Adrenal gland (tissue), 19 donors: ENCODE measurements at places on chromosomes 7 and 10.
A peak's percentile ranks its signal among the peaks of the same experiment; 100 is the strongest.

DNA sequence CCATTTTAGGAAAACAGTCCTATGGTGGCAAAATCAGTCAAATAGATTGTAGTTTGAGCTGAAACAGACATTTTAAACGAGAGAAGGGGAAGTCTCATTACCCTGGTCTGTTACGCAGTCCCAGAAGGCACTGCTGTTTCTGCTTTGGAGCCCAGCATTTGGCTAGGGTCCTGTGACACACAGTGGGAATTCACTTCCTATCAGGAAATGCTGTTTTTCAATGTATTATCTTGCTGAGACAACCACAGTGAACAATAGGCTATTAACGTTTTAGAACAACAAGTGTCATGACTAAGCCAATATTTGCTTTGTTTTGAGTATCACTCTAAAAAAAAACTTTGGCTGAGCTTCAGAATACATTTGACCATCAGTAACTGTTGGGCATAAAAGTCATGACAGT is 74.1 kb downstream of the ADD3 start:
- no peaks in the 10 kb centered on the region for H3K27me3 ChIP-seq
- H3K36me3 ChIP-seq: no peaks in the 10 kb centered on the region
- peaks cover 45% of the 10 kb centered on the region for H3K4me1 ChIP-seq
- peak overlapping the region; percentile 17 for H3K27ac ChIP-seq
- no peak overlapping the region for H3K4me3 ChIP-seq

DNA sequence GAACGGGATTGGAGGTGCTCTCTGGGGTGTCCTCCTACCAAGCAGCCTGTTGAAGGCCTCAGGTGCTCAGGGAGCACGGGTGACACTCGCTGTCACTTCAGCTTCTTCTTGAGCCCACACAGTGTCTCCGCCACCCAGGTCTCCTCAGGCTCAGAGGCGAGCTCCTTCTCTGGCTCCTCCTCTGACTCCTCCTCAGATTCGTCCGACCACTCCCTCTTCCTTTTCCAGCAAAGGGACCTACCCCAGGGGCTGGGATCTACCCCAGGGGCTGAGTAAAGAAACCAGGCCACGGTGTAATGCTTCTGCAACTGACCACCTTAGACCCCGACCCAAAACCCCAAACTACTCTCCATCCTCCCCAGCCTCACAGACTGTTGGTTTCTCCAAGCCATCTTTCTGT is 9.2 kb upstream of the RBAK start:
- no peaks in the 10 kb centered on the region for H3K4me1 ChIP-seq
- DNase-seq: peak; percentile 25
- H3K27me3 ChIP-seq: no peaks in the 10 kb centered on the region

DNA sequence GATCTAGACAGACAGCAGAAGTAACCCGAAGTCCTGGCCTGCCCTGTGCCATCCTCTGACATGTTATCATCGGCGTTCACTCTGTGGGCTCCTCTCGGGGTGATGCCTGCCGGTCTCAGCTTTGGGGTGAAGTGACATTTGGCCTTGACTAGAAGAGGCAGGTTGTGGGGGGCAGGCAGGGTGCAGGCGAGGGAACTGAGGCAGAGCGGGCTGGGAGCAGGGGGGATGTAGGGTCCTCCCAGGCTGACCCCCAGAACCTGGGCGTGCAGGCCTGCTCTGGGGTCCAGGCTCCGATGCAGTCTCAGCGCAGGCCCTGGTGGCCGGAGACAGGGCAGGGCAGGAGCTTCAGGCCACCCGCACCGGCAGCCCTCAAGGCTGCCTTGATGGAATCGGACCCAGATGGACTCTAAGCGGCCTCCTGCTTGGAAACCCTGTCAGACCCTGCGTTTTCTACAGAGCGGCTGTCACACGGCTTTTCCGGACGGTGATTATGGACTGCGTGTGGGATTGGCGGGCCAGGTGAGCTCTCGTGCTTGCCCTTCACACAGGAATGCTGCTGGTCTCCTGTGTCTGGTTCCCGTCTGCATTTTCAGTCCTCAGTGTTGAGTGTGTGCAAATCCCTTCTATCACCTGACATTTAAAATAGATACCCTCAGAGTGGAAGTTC is 842 bp upstream of the JAKMIP3 start:
- H3K27ac ChIP-seq: peak overlapping the region; percentile 87
- no peaks in the 10 kb centered on the region for H3K36me3 ChIP-seq
- no peak for DNase-seq

DNA sequence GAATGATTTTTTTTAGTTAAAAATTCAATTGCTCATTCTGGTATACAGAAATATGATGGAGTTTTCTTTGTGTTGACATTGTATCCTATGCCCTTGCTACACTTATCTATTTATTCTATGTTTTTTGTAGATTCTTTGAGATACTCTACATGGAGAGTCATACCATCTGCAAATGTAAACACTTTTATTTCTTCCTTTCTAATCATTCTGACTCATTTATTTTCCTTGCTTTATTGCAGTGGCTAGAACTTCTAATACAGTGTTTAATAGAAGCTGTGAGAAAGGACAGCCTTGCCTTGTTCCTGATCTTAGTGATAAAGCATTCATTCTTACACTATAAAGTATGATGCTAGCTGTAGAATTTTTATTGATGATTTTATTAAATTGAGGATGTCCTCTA is 9.9 kb upstream of the IGFBP3 start:
- DNase-seq: no peak
- no peak overlapping the region for H3K27ac ChIP-seq
- no peak overlapping the region for H3K4me3 ChIP-seq

DNA sequence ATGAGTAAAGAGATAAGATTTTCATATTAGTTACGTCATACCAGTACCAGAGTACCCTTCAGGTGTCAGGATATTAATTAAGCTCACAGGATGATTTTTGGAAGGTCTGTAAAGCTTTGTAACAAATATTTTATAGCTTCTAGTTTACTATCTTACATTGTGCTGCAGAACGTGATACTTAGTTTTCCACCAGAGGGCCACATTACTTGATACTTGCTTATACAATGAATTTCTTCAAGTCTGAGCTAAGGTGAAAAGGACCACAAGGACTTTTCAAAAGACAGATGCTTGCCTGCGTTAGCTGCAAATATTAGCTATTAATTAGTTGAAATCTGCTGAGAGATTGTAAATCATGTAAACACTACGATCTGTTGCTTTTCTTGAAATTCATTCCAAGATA is 12.2 kb downstream of the FOXP2 start:
- H3K4me3 ChIP-seq: no peak overlapping the region
- H3K4me1 ChIP-seq: no peaks in the 10 kb centered on the region

GRCh38 chr10:7492660-7493046 is 81.8 kb upstream of the SFMBT2 start:
- H3K27me3 ChIP-seq: no peaks in the 10 kb centered on the region
- no peak overlapping the region for H3K4me3 ChIP-seq
- H3K27ac ChIP-seq: no peak overlapping the region
- H3K4me1 ChIP-seq: peaks cover 16% of the 10 kb centered on the region

- DNase-seq: no peak
- no peak overlapping the region for H3K4me3 ChIP-seq
- no peaks in the 10 kb centered on the region for H3K4me1 ChIP-seq
- no peak overlapping the region for H3K27ac ChIP-seq
- H3K27me3 ChIP-seq: no peaks in the 10 kb centered on the region
- no peaks in the 10 kb centered on the region for H3K36me3 ChIP-seq
Observed at GRCh38 chr10:111872591-111872990, 311.0 kb downstream of the GPAM start.

GRCh38 chr7:128904381-128905197 is 5.9 kb downstream of the KCP start:
- no peaks in the 10 kb centered on the region for H3K4me1 ChIP-seq
- no peak for DNase-seq
- H3K27ac ChIP-seq: no peak overlapping the region
- H3K4me3 ChIP-seq: no peak overlapping the region
- H3K27me3 ChIP-seq: peaks cover 4% of the 10 kb centered on the region

DNA sequence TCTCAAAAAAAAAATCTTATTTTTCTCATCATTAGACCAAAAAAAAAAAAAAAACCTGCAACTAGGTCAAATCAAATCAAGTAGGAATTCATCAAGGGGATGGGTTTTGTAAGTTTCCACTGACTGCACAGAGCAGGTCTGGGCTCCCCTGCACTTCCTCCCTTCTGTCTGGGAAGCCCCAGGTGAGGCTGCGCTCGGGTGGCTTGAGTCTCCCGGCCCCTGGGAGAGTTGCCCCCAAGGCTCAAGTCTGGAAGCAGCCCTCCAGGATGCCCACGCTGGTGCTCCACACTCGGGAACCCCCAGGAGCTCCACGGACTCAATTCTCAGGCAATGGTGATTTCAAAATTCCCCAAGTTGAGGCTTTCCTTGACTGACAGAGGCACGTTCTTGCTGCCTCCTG is 41.7 kb upstream of the RBM33 start:
- no peak overlapping the region for H3K4me3 ChIP-seq
- H3K27ac ChIP-seq: no peak overlapping the region
- no peaks in the 10 kb centered on the region for H3K36me3 ChIP-seq
- H3K4me1 ChIP-seq: peaks cover 5% of the 10 kb centered on the region
- DNase-seq: no peak
- H3K27me3 ChIP-seq: peaks cover 35% of the 10 kb centered on the region

GRCh38 chr7:79377097-79377496 is 76.4 kb downstream of the MAGI2 start:
- H3K4me1 ChIP-seq: no peaks in the 10 kb centered on the region
- H3K36me3 ChIP-seq: no peaks in the 10 kb centered on the region
- DNase-seq: no peak
- no peak overlapping the region for H3K27ac ChIP-seq
- no peak overlapping the region for H3K4me3 ChIP-seq
- no peaks in the 10 kb centered on the region for H3K27me3 ChIP-seq

- H3K27me3 ChIP-seq: no peaks in the 10 kb centered on the region
- peak overlapping the region; percentile 97 for H3K4me3 ChIP-seq
- H3K27ac ChIP-seq: peak overlapping the region; percentile 88
- peaks cover 34% of the 10 kb centered on the region for H3K4me1 ChIP-seq
- no peaks in the 10 kb centered on the region for H3K36me3 ChIP-seq
Observed at GRCh38 chr10:87504307-87504639, 420 bp upstream of the MINPP1 start.

DNA sequence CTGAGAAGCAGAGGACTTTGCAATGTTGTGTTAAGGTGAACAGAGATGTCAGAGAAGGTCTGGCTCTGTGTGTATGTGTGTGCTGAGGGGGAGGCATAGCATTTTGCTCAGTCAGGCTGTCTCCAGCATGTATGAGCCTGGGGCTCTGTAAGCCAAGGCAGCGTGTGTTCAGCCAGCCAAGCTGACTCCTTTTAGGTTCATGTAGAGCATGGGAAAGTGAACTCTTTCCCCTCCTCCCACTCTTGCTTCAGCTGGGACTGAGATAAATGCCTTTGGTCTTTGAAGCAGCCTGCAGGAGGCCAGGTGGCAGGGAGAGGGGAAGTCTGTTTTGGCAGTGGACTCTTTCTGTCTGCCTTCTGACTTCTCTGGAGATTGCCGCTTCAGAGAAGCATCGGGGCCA is 3.8 kb downstream of the SFXN2 start:
- peaks cover 7% of the 10 kb centered on the region for H3K4me1 ChIP-seq
- no peaks in the 10 kb centered on the region for H3K36me3 ChIP-seq
- no peaks in the 10 kb centered on the region for H3K27me3 ChIP-seq
- no peak overlapping the region for H3K4me3 ChIP-seq

DNA sequence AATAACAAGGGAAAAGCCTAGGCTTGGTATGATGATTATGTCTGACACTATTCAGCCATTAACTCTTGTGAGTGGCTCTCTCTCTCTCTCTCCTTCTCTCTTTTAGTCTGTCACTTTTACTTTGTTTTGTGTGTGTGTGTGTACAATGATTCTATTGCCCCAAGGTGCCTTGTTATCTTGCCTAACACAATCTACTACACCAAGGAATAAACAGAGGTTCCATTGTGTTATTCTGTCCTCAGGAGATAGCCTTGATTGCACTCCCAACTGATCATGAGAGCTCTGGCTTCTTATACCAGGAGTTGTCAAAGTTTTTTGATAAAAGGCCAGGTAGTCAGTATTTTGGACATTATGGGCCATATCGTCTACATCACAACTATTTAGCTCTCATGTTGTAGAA is 123.4 kb upstream of the CALCR start:
- no peak overlapping the region for H3K4me3 ChIP-seq
- H3K27me3 ChIP-seq: no peaks in the 10 kb centered on the region
- no peak for DNase-seq
- no peaks in the 10 kb centered on the region for H3K4me1 ChIP-seq
- H3K27ac ChIP-seq: no peak overlapping the region

DNA sequence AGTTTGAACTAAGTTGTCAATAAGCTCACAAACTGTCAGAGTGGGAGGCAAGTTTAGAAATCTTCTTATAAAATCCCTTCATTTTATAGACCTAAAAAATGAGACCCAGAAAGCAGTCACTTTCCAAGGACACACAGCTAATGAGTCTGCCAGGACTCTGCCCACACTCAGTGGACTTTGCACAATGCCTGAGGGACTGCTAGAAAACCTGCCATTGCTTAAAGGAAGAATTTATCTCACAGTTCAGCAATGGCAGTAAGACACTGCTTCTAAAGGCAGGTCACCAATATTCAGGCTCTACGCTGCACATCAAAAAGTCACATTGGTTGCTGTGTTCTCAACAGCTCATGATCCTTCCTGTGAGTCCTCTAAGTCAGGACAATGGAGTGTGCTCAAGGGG is 698.1 kb downstream of the GRID1 start:
- H3K4me1 ChIP-seq: no peaks in the 10 kb centered on the region
- no peak overlapping the region for H3K4me3 ChIP-seq
- DNase-seq: no peak
- no peaks in the 10 kb centered on the region for H3K36me3 ChIP-seq

DNA sequence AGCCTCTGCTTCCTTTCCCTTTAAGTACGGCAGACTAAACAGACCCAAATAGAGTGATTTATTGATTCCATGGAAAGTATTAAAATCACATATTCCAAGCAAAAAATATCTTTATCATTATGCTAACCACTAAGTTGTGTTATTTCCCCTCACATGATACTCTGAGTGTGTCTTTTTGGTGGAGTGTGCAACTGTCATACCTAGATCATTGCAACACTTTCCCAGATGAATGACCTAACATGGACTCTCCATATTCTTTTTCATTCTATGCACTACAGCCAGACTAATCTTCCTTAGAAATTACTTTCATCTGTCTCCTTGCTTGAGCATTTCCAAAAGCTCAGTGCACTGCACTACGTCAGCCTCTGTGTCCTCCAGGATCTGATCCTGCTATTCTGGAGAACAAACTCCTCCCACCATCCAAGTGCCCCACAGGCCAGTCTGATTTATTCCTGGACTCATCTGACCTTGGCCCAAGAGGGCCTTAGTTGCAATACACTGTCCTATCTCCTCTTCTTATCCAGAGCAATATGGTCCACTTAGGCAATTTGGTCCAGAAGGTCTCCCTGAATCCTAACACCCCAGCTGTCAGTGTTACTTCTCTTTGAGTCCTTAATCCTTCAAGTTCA is 263.3 kb upstream of the KLF6 start:
- H3K36me3 ChIP-seq: no peaks in the 10 kb centered on the region
- DNase-seq: no peak
- H3K4me1 ChIP-seq: no peaks in the 10 kb centered on the region
- H3K27me3 ChIP-seq: no peaks in the 10 kb centered on the region
- H3K27ac ChIP-seq: no peak overlapping the region
- H3K4me3 ChIP-seq: no peak overlapping the region

- DNase-seq: no peak
- no peaks in the 10 kb centered on the region for H3K36me3 ChIP-seq
- H3K27me3 ChIP-seq: no peaks in the 10 kb centered on the region
- H3K4me3 ChIP-seq: no peak overlapping the region
- H3K4me1 ChIP-seq: no peaks in the 10 kb centered on the region
Observed at GRCh38 chr10:9451211-9451773, 1396.8 kb downstream of the GATA3 start.

GRCh38 chr7:130162196-130162595 is 43.0 kb downstream of the TMEM209 start:
- no peak for DNase-seq
- no peaks in the 10 kb centered on the region for H3K4me1 ChIP-seq
- H3K27me3 ChIP-seq: no peaks in the 10 kb centered on the region
- no peak overlapping the region for H3K27ac ChIP-seq

GRCh38 chr10:88553116-88553752 is 29.9 kb downstream of the RNLS start:
- no peaks in the 10 kb centered on the region for H3K36me3 ChIP-seq
- H3K4me3 ChIP-seq: no peak overlapping the region
- peak; percentile 65 for DNase-seq
- no peaks in the 10 kb centered on the region for H3K4me1 ChIP-seq
- no peaks in the 10 kb centered on the region for H3K27me3 ChIP-seq
